ENCODE measurements at places on chromosomes 5 and 9. TPM values are rescaled to one million over a fixed set of nuclear protein-coding genes. Genes with fewer than 3 reads are reported as not detected.

- no peak for DNase-seq
Observed at GRCh38 chr9:83220730-83221129, 157.8 kb upstream of the RASEF start.

DNA sequence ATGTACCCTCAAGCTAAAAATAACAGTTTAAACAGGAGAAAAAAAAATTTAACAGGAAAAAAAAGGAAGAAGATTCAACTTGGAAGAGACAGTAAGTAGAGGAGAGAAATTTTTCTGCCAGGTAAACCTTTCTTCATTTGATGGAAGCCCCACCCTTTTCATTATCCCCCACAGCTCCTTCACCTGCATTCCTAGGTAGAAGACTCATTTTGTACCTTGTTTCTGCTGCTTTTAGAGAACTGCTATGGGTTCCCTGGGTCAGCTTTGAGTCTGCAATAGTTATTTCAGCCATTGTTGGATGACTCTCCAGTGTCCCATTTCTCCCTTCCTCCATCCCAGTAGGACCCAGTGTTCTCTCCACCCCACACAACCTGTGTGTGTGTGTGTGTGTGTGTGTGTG is 74.1 kb upstream of the CPEB4 start:
- DNase-seq: no peak

GRCh38 chr5:464446-464842 is 21.5 kb downstream of the EXOC3 start:
- peak; percentile 13 for DNase-seq

DNA sequence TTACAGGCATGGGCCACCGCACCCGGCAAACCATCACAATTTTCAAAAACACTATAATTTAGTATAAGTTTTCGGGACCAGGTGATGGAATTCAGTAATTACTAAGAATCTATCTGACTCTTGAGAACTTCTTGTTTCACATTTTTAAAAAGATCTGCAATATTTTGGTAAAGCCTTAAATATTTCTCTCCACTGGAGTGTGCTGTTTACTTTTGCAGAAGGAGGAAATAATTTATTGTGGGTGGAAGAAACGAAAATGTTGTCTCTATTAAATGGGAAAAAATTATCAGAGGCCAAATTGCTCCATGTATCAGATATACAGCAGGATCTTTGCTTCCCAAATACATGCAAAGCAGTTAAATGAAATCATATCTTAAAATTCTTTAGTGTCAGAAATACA is 566.8 kb upstream of the CYLC2 start:
- DNase-seq: no peak

DNA sequence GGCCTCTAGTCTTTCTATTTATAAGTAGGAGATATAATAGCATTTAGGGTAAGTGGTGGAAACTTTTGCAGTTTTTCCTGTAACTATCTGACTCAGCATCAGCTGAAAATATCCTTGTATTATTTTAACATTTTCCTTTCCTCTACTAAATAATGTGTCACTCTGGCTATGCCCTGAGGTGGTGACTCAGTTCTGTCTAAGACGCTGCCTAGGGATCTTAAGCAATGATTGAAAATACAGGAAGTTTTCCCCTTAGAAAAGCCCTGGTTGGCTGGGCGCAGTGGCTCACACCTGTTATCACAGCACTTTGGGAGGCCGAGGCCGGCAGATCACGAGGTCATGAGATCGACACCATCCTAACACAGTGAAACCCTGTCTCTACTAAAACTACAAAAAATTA is 9.3 kb upstream of the EDIL3 start:
- DNase-seq: peak; percentile 26

- no peak for DNase-seq
Observed at GRCh38 chr9:33619666-33620404, 95.8 kb downstream of the ANKRD18B start.

- peak; percentile 80 for DNase-seq
Observed at GRCh38 chr5:141512390-141512910, 23.6 kb downstream of the PCDHGC5 start.

DNA sequence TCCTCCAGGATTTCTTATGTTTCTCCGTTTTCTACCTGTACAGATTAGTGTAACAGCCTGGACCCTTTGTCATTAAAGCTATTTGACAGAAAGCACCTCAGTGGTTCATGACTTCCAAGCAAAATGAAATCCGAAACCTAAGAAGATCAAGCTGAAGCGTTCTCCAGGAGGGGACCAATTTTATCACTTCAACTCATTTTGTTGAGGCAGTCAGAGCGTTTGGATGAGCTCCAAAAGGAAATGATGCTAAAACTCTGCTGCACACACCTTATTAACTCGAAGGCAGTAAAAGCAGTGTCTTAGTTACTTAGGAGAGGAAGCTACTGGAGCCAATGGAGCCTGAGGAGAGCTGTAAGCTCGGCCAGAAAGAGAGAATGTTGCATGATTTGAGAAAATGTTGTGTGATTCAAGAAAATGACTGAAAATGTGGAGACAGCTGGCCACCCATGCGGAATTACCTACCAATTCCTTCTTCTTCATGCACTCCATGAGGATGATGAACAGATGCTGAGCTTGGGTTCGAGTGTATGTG is 346.7 kb upstream of the KLF9 start:
- DNase-seq: no peak

Gene MYORG
- 4.6 TPM for total RNA-seq
